ENCODE measurements at places on chromosomes 3 and 15.

DNA sequence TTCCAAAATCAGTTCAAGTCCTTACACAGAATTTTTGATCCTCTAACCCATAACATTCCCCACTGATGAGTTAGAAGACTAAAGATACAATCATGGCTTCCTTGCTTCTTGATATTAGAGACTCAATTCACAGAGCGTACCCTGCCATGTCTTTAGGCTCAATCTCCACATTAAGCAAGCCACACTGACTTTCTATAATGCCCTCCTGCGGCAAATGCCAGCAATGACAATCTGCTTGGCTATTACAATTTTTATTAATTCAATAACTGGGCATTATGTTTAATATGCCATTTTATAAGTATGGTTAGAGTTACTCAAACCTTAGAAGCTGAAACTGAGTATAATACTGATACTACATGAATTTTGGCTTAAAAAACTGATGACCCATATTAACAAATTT lies 479.7 kb upstream of the NR2F2 start:
- no peak for DNase-seq

DNA sequence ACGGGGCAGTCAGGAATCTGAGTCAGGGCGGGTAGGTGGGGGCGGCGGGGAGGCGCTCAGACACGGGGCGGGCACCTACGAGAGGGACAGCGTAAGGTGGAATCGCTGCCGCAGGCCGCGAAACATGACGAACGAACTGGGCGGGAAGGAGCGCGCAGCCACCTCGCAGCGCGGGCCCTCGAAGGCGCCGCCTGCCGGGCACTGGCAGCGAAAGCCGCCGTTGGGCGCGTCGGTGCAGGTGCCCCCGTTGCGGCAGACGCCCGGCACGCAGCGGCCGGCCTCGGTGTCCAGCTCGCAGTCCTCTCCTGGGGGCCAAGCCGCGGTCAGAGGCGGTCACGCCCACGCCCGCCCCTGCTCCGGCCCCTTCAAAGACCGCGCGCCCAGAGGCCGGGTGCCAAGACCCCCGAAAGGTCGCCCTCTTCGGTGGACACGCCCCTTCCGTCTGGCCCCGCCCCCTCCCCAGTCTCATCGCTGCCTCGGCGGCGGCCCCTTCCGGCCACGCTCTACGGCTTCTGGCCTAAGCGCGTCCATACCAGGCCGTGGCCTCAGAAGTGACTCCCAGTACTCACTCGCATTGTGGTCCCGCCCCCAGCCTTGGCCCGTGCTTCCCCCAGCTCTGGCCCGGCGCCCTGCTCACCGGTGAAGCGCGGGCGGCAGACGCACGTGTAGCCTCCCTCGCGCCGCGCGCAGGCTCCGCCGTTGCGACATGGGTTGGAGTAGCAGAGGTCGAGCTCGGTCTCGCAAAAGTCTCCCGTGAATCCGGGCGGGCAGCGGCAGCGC lies 6.4 kb downstream of the CELSR3 start:
- peak; percentile 71 for DNase-seq

GRCh38 chr3:71693641-71694040 lies 31.6 kb downstream of the EIF4E3 start:
- no peak for DNase-seq

DNA sequence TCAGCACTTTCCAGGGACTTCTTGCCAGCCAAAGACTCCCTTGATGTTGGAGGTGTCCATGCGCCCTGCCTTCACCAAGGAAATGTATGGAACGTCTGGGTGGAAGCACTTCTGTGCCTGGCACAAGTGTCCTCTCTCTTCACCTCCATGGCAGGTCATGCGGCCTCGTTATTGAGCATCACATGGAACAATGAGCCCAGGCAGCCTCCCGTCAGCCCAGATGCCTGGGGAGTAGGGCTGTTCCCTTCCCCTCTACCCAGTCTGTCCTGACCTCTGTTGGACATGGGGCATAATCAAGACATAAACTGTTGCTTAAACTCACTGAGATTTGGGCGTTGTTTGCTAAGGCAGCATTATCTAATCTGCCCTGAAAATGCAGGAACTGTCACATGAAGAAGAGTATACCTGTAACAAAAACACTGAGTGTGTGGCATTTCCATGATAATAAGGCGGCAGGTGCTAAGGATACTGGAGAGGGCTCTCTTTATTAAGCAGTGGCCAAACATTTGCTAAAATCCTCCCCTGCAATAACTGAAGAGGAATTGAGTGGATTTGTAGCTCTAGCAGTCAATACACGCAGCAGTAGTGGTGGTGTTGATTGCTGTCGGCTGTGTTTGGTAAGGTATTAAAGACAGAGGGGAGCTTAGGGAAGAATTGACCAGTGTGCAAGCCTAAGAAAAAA lies 338.2 kb upstream of the ATP10A start:
- no peak for DNase-seq

- DNase-seq, result no peak
Observed at GRCh38 chr3:24160424-24161095, 215.5 kb downstream of the NR1D2 start.

DNA sequence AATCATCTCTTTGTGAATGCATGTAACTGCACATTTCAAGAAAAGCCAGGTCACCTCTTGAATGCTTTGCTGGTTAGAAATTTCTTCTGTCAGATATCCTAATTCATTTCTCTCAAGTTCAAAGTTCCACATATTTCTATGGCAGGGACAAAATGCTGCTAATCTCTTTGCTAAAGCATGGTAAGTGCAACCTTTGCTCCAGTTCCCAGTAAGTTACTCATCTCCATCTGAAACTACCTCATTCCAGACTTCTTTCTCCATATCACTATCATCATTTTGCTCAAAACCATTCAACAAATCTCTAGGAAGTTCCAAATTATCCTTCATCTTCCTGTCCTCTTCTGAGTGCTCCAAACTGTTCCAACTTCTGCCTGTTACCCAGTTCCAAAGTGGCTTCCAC lies 230.6 kb downstream of the ZMAT3 start:
- no peak for DNase-seq

- DNase-seq, result no peak
Observed at GRCh38 chr3:77686560-77686959, 646.7 kb downstream of the ROBO2 start.

DNA sequence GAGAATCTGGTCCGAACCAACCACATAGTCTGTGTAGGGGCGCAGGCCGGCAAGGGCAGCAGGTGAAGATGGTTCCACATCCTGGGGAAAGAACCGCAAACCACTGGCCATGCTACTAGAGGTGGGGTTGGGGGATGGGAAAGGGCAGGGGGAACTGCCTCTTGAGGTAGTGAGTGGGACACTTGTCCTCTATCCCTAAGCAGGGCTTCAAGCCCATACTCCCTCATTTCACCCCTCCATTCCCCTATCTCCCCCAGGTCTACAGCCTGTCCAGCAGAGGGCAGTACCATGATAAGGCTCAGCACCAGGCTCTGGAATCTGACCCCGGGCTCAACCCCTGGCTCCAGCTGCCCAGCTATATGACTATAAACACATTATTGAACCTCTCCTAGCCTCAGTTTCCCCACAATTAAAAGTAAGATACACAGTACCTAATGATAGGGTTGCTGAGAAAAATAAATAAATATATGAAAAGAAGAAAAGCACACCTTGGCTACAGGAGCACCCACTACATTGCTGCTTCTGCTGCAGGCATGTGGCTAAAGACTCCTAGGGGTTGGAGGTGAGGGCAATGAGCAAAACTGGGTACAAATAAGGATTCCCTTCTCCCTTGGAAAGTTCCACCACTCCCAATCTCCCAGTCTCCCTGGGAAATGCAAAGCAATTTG lies 6.3 kb downstream of the GORASP1 start:
- DNase-seq, result no peak

- DNase-seq, result no peak
Observed at GRCh38 chr3:115698851-115699591, 75.7 kb downstream of the GAP43 start.

- no peak for DNase-seq
Observed at GRCh38 chr15:63981596-63982320, 64.5 kb downstream of the DAPK2 start.

DNA sequence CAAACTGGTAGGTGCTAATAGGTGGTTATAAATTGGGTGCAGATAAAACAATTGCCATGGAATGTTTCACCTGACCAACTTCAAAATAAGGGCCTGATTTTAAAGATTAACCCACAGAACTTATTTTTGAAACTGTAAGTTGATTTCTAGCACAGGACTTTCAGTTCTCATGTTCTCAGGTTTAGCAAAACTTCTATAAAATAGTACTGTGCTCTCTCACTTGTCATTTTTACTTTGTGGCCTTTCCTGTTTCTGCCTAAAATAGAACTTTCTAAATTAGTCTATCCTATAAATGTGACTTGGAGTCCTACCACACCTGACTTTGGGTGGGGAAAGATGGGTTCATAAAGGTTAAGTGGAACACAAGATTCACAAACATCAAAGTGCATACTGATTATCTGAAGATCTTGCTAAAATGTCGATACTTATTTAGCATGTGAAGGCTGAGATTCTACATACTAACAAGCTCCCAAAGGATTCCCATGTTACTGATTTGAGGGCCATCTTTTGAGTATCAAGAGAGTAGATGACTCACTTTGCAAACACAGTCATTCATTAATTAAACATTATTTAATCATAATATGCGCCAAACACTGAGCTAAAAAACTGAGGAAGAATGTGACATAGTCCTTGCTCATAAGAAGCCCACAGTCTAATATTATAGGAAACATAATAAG lies 38.6 kb downstream of the BTLA start:
- no peak for DNase-seq

DNA sequence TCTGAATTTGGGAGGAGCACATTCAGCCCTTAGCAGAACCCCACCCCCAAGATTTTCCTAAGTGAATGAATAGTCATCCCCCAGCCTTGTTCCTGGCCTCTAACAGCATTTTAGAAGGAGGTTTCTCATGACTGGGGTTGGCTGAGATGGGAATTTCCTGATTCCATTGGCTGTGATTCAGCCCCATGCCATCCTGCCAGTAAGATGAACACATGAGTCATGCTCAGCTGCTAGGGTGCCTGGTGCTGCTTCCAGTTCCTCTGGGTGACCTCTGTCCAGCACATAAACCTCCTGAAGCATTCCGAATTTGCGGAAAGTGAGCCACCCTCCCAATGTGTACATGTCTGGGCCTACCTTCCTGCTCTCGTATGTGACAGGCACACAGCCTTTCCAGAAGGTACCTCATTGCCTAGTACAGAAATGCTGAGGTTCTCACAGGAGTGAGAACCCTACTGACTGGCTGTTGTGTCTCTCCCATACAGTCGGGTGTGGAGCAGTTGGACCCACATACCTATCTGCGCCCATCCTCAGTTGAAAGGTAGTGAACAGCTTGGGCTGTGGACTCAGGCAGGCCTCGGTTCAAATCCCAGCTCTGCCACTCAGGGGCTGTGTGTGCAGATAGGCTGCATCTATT lies 91.7 kb downstream of the APBA2 start:
- DNase-seq, result no peak

- DNase-seq, result no peak
Observed at GRCh38 chr15:80123034-80123433, 29.8 kb upstream of the FAH start.

DNA sequence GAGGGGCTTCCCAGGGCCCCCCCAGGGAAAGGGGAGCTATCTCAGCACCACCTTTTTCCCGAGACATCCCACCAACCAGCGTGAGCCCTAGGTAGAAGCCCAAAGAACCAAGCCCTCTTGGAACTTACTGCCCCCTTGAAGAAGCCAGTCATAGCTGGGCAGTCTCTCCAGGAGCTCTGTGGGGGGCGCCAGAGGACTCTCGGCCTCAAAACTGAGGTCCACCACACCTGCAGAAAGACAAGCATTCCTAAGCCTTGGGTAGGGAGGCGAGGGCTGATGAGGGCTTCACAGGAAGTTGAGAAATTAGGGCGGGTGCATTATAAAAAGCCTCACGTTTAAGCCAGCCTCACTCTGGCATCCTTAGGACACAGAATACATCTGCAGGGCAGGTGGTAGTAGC lies 9.0 kb downstream of the SSUH2 start:
- DNase-seq, result no peak

GRCh38 chr3:1532935-1533606 lies 440.2 kb downstream of the CNTN6 start:
- DNase-seq, result no peak

- no peak for DNase-seq
Observed at GRCh38 chr3:143822374-143822773, 25.9 kb downstream of the SLC9A9 start.

DNA sequence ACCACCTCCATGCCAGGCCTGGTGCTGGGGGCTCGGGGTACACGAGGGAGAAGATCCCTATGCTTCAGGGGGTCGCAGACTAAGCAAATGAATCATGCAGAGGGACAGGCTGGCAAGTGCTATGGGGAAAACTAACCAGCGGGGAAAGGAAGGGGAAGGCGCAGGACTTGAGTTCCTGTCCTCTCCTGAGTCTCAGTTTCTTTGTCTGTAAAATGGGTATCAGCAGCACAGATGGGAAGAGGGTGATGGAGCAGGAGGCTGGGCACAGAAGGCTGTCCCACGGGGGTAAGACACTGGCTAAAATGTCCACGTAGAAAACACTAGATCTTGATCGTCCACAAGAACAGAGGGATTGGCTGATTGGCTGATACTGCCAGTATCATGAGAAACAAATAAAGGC lies 39.8 kb downstream of the RGMA start:
- no peak for DNase-seq

- no peak for DNase-seq
Observed at GRCh38 chr3:173398111-173398479, 551 bp downstream of the NLGN1 start.

DNA sequence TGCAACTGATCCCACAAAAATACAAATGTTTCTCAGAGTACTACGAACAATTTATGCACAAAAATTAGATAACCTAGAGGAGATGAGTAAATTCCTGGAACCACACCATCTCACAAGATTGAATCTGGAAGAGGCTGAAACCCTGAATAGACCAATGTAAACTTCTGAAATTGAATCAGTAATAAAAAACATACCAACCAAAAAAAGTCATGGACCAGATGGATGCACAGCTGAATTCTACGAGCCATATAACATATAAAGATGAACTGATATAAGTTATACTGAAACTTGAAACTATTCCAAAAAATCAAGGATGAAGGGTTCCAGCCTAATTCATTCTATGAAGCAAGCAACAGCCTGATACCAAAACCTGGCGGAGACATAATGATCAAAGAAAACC lies 336.3 kb downstream of the PYDC2 start:
- no peak for DNase-seq
